ENCODE measurements at places on chromosomes 13 and 19.

DNA sequence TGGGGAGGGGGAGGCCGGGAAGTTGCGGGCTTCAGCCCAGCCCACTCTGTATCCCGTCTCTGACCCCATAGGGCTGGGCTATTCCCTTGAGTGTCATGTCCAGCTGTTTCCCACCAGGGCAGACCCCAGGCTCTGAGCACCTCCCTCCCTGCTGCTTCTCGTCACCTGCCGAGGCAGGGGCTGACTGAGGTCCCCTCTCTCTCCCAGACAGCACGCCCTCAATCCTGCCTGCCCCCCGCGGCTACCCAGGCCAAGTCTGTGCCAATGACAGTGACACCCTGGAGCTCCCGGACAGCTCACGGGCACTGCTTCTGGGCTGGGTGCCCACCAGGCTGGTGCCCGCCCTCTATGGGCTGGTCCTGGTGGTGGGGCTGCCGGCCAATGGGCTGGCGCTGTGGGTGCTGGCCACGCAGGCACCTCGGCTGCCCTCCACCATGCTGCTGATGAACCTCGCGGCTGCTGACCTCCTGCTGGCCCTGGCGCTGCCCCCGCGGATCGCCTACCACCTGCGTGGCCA is 625 bp downstream of the F2RL3 start:
- DNase-seq, result no peak

GRCh38 chr19:58569191-58569942 is 3.8 kb downstream of the MZF1 start:
- DNase-seq, result no peak

DNA sequence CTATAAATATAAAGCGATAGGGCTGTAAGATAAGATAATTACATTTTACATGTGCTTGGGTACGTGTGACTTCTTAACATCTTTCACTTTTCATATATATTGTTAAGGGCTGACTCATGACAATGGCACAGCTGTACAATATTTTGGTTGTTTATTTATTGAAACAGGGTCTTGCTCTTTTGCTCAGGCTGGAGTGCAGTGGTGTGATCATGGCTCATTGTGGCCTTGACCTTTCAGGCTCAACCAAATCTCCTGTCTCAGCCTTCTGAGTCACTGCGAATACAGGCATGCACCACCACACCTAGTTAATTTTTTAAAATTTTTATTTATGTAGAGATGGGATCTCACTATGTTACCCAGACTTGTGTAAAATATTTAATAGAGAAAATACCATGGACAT is 2532.4 kb upstream of the PCDH20 start:
- no peak for DNase-seq

DNA sequence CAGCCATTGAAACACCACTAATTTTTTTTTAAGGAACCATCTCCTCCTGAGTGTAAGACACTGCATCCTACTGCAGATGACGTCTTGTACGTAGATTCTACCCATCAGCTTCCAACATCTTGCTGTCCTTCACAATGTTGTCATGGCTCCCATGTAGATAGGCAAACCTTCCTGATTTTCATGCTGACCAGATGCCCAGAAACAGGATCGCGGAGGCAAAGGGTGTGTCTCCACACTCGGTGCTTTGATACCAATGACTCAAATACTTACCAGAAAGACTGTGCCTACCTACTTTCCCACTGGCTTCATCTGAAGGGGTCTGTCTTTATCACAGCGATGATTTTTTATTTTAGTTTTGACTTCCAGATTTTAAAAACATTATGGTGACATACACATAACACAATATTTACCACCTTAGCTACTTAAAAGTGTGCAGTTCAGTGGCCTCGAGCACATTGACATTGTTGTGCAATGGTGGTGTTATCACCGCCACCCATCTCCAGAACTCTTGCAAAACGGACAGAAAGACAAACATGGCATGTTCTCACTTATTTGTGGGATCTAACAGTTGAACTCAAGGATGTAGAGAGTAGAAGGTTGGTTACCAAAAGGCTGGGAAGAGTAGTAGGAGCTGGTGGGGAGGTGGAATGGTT is 94.0 kb upstream of the PEG3 start:
- DNase-seq, result no peak

GRCh38 chr19:35228177-35228930 is at the start of gene FAM187B:
Gene FAM187B, minus strand, starts transcription at chr19:35228739. Its CDS starts 59 bp downstream, at chr19:35228680.
- no peak for DNase-seq

DNA sequence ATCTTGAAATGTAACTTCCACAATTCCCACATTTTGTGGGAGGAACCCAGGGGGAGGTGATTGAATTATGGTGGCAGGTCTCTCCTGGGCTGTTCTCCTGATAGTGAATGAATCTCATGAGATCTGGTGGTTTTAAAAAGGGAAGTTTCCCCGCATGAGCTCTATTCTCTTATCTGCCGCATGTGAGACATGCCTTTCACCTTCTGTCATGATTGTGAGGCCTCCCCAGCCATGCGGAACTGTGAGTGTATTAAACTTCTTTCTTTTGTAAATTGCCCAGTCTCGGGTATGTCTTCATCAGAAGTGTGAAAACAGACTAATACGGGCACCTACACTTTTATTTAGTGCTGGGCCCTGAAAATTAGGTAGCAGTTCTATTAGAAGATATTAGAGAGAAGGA is 45.8 kb downstream of the TNFSF13B start:
- no peak for DNase-seq

DNA sequence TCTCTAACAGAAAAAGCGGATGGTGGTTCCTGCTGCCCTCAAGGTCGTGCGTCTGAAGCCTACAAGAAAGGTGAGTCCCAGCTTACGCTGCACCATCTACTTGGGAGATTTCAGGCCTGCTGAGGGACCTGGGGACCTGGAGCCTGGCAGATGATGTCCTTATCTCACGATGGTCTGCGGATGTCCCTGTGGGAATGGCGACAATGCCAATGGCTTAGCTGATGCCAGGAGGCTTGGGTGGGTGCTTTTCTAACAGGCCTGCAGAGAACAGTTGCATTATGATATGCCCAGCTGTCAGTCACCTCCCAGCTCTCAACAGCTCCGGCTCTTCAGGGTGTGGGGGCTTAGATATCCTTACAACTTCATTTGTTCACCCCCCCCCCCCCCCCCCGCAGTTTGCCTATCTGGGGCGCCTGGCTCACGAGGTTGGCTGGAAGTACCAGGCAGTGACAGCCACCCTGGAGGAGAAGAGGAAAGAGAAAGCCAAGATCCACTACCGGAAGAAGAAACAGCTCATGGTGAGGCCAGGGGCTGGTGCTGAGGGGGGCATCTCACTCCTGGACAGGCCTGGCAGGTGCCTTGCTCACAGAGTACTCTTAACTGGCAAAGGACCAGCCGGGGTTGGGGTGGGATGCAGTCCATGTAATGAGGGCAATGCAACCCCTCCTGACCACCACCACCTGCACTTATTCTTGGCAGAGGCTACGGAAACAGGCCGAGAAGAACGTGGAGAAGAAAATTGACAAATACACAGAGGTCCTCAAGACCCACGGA is 3.8 kb downstream of the RPL13A start:
- no peak for DNase-seq

DNA sequence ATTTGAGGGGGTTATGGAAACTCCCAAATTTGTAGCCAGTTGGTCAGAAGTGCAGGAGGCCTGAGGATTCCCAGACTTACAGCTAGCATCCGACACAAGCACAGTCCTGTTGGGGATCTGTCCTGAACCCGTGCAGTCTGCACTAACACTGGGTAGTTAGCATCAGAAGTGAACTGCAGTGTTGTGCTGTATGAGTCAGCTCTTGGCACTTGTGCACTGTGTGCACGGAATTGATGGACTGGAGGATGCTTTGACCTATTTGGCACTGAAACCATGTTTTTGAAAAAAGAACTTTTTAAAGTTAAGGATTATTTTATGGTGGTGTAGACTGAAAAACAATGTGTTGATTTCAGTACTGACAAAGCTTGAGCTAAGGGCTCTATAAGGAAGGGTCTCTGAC is 279.0 kb downstream of the NHLRC3 start:
- no peak for DNase-seq

GRCh38 chr13:60230593-60230992 is 66.9 kb upstream of the DIAPH3 start:
- no peak for DNase-seq

- no peak for DNase-seq
Measured at GRCh38 chr19:58551123-58551497, 3.8 kb downstream of the CHMP2A start.

DNA sequence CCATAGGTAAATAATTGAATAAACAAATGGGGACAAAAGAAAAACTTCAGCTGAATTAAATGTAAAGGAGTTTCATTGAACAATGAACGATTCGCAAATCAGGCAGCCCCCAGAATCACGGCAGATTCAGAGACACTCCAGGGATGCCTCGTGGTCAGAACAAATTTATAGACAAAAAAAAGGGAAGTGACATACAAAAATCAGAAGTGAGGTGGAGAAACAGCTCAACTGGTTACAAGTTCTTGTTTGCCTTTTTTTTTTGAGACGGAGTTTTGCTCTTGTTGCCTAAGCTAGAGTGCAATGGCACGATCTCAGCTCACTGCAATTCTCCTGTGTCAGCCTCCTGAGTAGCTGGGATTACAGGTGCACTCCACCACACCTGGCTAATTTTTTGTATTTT is 5.7 kb downstream of the ZNF566 start:
- no peak for DNase-seq

DNA sequence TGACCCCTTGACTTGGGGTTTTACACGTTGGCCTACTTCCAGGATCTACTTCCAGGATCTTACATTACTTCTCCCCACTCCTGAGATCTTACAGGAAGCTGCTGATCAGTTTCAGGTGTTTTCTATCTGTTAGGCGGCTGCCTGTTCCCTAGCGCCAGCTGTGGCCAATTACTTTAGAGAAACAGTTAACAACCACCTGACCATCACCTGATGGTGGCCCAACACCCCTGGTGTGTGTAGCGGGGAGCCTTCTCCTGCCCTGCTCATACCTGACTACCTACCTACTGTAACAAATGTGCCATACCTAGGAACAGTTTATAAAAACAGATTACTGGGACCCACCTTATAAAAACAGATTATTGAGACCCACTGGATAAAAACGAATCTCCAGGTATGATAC is 2.8 kb upstream of the POP4 start:
- DNase-seq, result no peak

DNA sequence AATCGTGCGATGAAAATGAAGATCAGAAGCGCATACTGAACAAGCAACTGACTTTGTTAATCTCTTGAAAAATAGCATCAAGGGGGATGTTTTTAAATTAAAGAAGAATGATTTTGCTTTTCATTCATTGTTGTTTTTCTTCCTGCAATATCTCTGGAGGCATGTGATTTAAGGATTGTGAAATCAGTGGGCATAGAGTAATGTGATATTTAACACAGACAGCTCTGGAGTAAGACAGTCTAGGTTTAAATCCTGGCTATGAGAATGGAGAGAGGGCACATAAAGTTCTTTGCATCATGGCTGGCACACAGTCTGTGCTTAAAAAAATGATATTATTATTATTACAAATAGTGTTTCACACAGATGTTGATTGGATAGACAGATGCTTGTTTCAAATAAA is 243.1 kb upstream of the NBEA start:
- DNase-seq, result no peak

GRCh38 chr19:24054044-24054935 is 32.7 kb upstream of the ZNF254 start:
- DNase-seq, result no peak

DNA sequence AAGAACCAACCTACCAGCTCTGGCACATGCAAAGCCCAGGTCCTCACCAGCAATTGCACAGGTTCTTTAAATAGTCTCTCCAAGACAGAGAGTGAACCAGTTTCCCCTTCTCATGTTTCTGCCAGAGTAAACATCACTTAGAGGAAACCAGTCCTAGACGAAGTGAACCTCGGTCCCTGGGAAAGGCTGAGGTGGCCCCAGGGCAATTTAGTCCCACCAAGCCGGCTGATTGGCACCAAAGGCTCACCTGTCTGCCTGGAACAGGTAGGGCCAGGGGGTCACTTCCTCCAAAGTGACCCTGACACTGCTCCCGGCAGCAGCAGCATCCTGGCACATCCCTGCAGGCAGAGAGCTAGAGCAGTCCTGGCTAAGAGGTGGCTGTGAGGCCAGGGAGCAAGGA is 122.9 kb upstream of the ZNF507 start:
- DNase-seq, result no peak

DNA sequence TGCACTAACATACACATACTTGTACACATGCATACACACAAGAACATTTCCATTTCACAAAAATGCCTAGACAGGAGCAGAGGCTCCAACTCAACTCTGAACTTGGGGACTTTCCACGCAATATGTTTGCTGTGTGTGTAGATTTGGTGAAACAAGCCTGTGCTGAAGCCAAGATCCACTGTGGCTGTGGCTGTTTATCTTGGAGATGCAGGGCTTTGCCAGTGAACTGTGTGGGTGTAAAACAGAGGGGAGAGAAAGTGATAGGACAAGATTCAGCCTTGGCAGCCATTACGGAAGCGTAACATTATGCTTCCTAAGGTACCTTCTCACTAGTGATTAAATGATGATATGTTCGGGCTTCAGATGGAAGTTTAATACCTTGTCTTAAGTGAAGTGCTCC is 73.2 kb upstream of the MBNL2 start:
- DNase-seq, result no peak

GRCh38 chr13:110826861-110827672 is 87.8 kb downstream of the ANKRD10 start:
- no peak for DNase-seq

- no peak for DNase-seq
Measured at GRCh38 chr19:56619121-56619520, 23.8 kb upstream of the SMIM17 start.

DNA sequence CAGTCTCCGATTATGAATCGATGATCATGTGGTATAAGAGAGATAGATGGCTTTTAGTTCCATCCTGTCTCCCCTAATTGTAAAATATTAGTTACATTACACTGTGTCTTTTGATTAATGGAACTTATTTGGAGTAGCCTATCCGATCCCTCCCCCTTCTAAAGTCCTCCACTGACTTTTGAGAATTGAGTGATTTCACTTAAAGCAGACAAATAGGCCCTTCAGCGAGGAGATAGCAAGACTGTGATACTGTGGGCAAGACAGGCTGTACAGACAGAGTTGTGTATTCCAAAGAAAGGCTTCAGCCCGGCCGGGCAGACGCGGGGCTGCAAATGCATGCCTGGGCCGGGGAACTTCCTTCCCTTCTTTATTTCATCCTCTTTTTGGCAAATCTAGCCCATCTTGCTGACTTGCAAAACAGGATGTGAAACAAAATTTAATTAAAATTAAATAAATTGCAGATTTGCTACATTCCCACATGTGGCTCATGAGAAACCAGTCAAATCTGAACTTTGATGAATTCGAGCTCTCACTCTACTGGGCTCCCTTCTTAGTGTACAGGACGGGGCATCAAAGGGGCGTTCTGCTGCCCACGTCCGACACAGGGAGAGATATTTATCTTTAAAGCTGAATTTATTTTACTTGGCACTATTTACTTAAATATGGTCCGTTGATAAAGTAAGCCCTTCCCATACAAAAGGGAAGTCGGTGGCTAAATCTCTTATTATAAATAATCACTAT is 314.8 kb downstream of the ZNF536 start:
- no peak for DNase-seq

DNA sequence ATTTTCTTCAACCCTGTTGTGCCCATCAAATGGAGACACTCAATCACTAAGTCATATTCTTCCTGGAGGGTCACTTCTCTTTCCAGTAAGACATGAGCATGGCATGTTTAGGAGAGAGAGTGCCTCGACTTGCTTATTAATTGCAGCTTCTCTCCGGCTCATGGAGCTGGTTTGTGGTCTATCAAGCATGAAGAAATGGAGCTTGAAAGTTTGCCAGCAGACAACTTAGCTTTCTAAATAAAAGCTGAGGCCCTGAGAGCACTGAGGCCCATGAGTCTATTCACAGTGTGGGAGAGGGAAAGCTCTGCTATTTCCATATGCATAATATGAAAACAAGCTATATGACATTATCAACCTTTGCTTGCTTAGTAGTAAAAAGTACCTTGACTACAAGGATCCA is 378.5 kb downstream of the FGF9 start:
- no peak for DNase-seq

Measured in urothelium cell line (cell line).